ENCODE measurements at places on chromosomes 3 and 15.
A peak's percentile ranks its signal among the peaks of the same experiment; 100 is the strongest.

DNA sequence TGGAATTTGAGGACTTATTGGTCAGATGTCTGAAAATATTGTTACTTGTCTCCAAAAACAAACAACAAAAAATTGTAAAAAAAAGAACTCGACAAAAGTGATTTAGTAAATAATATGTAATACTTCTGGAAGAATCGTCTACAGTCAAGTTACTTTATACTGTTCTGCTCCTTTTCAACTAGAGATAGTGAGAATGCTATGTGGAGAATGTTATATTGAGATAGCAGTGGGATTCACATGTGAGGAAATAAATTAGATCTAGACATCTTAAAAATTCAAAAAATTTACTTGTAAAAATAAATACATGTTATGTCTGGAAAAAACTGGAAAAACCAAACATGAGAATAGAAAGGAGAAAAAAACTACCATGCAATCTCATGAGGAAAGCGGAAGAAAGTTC lies 64.9 kb downstream of the SGO1 start:
- DNase-seq, result no peak

- no peak for DNase-seq
These were observed 146.3 kb downstream of the PLCL2 start for GRCh38 chr3:17030956-17031652.

DNA sequence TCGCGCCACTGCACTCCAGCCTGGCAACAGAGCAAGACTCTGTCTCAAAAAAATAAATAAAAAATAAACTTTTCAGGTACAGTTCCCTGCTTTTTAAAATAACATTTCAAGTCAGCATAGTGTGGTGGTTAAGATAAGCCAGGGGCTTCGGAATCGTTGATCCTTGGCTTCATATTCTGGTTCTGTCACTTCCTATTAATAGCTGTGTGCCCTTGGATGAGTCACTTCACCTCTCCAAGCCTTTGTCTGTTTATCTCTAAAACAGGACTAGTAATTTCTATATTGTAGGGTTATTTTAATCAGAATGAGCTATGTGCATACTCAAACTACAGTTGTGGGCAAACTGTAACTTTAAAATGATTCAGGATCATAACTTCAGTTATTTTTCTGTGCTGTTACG lies 53.8 kb upstream of the SENP5 start:
- DNase-seq, result no peak

GRCh38 chr15:78714890-78715289 lies 73.9 kb upstream of the CHRNB4 start:
- peak; percentile 94 for DNase-seq

DNA sequence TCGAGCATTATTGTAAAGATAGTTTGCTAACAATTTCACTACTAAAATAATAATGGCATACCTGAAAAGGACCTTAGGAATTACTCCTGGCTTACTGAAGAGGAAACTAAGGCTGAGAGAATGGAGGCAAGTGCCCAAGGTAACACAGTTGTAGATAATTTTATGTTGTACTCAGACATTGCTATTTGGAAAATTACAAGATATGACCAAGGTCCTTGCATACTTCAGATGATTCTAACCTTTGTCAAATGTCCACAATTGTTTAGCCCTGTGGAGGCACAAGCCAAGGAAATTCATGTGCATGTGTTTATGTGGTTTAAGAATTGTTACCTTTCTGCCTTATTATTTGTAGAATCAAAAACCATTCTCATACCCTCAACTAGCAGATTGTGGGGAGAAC lies 105.7 kb downstream of the TUSC7 start:
- no peak for DNase-seq

- no peak for DNase-seq
These were observed 4.1 kb downstream of the SV2B start for GRCh38 chr15:91104111-91104510.

DNA sequence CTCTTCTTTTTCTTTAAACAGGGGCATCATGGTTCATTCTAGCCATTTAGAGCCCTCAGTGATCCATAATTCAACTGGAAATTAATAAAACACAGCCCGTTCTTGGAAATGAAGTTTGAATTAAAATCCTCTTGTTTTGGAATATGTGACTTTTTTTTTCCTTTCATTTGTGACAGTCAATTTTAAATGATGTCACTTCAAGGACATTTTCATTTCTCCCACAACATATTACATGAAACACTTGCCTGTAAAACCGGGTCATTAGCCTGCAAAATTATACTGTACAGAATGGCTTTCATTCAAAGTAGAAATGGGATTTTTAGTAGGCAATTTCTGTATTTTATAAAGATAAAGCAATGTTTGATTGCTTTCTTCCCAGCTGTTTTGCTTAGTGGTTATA lies 789 bp upstream of the SEMA6D start:
- no peak for DNase-seq

DNA sequence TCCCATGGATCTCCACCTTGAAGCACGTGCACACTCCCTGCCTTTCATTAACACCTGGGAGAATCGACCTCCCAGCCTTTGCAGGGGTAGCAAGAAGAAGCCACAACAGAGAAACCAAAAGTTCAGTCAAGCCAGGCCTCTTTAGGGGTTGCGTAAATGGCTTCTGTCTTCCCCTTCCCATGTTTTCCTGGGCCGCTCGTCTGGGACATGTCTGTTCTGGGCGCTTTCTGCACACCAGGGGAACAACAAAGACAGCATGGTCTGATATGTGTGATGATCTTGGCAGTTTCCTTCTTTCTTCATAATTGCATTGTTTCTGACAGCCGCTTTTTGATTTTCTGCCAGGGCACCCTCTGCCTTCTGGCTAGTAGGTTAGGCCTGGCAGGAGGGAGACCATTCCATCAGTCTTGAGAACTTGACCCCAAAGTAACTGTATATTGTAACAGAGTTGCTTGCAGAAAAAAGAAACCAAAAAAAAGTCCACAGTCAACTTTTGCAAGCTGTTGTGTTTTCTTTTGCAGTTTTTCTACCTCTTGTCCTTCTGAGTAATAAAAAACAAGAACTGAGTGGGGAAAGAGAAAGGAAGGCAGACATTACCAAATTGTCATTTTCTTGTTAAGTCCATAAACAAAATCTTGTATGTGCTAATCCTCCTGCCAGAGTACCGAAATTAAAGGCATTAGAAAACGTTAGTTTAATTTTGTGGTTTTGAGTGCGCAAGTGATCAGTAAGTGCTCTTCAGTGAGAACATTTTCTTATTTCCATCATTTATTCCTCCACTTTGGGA lies 56.0 kb upstream of the FURIN start:
- no peak for DNase-seq

DNA sequence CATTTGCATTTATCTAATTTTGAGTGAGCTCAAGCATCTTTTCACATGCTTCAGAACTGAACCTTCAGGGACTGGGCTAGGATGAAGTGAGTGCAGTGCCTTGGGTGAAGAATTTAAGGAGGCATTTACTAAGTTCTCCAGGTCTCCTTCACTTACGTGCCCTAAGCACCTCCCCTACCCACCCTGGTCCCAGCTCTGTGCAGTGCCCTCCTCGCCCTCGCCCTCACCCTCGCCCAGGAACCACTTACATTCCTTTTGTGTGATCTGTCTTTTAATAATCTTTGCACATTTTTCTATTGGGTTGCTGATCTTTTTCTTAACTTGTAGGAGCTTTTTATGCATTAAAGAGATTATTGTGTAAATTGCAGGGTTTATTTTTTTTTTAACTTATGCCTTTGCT lies 322.6 kb downstream of the THSD4 start:
- no peak for DNase-seq

DNA sequence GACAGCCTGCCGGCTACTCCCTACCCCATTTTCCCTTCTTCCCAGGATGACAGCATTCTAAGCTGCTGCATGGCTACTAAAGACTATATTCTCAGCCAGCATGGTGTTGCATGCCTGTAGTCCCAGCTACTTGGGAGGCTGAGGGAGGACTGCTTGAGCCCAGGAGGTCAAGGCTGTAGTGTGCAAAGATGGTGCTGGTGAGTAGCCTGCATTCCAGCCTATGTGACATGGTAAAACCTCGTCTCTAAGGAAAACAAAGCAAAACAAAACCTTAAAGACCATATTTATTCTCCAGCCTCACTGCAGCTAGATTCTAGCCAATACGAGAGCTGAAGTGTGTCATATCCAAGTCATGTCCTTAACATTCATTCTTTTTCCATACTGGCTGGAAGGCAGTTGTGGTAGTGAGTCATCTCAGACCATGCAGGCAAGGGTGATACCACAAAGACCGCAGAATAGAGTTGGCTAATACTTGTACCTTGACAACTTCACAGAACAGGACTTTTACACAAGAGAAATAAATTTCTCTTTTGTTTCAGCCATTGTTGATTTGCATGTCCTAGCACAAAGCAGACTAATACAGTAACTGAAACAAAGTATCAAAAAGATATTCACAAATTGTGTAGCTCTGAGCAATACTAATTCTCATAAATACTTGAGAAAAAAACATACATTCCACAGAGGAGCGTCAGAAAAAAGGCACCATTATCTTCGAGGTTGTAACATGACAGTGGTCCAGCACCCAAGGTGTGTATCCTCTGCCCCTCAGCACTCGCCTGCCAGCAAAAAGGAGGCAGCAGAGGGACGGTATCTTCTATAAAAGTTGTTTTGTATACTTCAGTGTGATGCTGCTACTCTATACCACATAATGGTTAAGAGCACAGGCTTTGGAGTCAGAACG lies 14.8 kb downstream of the PBRM1 start:
- DNase-seq, result peak; percentile 90

DNA sequence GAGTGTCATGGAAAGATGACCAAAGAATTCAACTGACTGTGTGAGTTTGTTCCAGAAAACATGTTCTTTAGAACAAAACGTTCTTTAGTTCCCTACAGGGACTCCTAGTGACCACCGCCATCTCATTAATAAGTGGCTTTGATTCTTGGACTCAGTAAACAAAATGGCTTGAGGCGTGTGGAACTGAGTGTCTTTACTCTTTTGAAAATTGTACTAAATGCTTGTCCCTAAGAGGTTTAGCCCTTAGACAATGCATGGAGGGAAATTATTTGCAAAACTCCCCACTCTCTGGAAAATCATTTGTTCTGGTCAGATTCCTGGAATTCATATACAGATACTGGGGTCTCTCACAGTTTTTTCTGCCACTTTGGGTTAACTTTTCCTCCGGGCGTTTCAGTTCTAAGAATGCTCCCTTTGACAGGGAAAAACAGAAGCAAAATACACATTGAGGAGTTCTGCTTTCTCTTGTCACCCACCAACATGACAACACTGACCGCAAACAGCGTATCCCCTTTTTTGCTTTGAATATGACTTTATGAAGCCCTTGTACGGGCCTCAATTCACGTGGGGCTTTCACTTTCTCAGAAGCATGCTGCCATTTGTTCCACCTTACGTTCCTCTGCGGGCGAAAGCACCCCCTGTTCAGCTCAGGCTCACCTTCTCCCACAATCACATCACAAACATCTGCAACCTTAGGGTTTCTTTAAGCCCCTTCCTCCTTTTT lies 15.3 kb upstream of the NRROS start:
- DNase-seq, result peak; percentile 89

GRCh38 chr3:172151651-172152649 lies 112.6 kb downstream of the FNDC3B start:
- peak; percentile 31 for DNase-seq

DNA sequence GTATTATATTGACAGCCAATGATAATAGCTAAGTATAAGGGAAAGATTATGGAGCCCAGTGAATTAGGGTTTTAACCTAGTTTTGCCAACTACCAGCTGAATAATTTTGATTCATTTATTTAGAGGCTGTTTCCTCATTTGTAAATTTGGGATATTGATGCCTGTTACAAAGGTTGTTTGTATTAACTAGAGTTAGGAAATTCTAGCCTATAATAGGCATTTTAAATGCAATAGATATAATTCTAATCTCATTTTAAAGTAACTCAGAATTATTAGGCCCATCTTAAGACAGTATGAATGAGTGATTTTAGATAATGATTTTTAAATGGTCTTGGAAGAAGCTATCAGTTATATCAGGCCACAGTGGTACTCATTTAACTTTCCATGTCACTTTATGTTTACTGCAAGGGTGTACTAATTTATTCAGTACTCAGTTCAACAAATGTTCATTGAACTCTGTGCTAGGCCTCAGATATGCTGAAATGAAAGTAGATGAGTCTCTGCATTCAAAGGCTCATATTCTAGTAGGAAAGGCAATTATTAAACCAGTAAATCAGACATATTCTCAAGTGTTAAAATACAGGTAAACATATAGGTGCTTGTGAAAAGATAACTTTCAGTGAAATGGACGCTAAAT lies 200.8 kb downstream of the KLHL25 start:
- DNase-seq, result no peak

GRCh38 chr3:188819939-188820338 lies 351.8 kb upstream of the TPRG1 start:
- DNase-seq, result no peak

- no peak for DNase-seq
These were observed 512.0 kb upstream of the ZNF385D start for GRCh38 chr3:22263042-22263441.

DNA sequence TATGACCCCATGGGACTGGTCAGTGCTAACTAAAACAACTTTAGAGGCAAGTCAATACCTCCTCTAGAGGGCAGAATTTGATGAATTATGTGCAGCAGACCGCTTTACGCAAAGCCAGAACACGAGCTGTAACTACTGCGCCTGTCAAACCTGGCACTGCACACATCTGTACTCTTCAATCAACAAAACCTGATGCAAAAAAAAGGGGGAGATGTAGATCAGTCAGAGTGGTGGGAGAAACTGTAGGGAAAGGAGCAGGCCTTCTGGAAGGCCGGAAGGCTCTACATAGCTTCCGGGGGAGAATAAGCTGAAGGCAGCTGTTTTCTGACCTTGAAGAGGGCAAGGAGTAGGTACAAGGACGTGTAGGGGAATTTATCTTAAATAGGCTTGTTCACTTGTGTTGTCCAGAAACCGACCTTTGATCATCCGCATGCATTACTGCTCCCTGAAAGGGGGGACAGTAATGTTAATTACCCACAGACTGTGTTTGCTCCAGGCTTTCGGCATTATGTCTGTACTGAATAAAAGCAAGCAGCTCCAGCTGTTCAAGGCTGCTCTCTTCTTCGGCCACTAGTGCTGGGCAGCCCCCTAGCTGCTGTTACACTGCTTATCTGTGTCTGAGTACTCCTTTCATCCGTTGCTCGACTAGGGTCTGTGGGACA lies 41.0 kb downstream of the GPR160 start:
- DNase-seq, result no peak

GRCh38 chr3:143261848-143262247 lies 142.3 kb downstream of the CHST2 start:
- DNase-seq, result no peak

- peak; percentile 55 for DNase-seq
These were observed 92.0 kb downstream of the SNRK start for GRCh38 chr3:43378066-43378935.

DNA sequence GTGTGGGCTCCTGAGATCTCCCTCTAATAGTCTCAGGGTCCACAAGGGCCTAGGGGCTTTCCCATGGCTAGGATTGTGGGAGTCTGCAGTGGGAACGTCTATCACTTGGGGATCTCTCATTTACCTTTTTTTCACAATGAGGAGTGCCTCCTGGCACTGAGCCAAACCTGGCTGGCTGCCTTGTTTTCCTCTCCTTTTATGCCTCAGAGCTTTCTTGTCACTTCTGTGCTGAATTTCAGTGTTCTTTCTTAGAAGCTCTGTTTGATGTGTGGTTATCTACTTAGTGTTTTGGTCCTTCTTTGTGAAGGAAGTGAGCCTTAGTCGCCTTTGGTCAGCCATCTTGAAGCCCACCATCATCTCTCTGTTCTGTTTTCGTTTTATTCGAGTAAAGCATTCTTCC lies 33.9 kb downstream of the DOCK3 start:
- DNase-seq, result peak; percentile 19

- no peak for DNase-seq
These were observed 13.2 kb downstream of the FAM162A start for GRCh38 chr3:122397201-122397600.

GRCh38 chr15:70741677-70742293 lies 21.6 kb downstream of the UACA start:
- peak; percentile 43 for DNase-seq
